NCI-H146 (cell line): ENCODE measurements at places on chromosomes 5 and 9.

DNA sequence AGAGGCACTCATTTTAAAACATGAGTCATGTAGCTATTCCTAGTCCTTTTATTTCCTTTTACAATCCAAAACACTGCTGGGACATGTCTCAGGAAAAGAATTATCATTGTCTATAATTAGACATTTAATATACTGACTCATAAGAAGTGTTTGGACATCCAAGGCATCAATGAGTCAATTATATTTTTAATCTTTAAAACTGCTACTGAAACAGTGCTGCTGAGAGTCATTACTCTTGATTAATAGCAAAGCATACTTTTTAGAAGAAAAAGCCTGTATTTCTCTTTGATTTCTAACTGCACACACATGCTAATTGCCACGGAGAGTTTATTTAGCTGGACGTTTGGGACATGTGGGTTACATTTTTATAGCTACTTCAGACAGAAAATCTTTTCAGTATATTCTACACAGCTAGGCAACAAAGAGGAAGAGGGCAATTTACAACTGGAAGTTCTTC is 1249.0 kb upstream of the CDH18 start:
- DNase-seq, result peak; percentile 34

DNA sequence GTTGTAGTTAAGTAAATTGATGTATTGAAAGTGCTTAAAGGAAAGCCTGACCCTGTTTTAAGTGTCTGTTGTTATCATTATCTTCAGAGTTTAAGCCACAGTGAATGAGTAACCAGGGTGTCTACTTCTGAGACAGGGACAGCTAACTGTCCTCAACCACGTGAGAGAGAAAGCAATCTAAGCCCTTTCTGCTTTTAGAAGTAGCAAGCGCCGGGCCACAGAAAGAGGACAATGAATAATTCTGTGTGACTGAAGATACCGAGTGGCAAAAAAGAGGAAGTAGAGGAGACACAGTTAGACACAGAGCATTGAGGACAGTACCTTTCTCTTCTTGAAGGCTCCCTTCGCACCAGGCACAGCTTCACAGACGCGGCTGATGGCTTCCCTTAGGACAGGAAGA is 86.3 kb downstream of the S1PR3 start:
- no peak for DNase-seq

DNA sequence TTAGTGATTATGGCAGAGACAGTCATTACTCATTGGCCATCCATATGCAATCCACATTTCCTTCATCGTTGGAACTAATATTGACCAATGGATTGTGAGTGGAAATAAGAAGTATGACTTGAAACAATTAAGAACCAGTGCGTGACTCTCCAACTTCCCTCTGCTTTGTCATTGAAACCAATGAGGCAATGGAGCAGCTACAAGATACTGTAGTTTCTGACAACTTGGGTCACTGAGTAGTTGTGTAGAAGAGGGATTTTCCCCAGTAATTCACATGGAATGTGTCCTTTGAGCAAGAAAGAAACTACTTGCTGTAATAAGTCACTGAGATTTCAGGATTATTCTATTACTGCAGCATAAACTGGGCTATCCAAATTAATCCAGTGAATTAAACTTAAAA is 785.3 kb upstream of the RIOK2 start:
- DNase-seq, result no peak

DNA sequence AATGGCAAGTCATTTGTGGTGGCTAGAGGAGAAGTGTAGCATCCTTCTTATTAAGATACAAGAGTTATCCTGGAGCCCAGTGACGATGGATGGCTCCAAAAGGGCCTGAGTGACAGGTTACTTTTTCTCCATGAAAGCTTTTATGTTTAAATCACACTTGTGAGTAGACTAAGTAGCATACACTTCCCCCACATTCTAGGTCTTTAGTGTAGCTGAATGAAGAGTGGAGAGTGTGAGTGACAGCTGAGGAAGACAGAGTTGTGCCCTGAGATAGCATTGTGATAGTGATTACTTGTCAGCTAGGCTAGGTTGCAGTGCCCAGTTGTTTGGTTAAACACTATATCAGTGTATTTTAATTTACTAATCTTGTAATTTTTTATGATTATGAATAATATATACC is 337.8 kb downstream of the TENT4A start:
- no peak for DNase-seq

GRCh38 chr5:165834891-165835290 is 2329.5 kb downstream of the MAT2B start:
- DNase-seq, result no peak
